ENCODE measurements at places on chromosomes 5 and 9.
A peak's percentile ranks its signal among the peaks of the same experiment; 100 is the strongest.

- DNase-seq, result no peak
Observed at GRCh38 chr9:4614627-4615026, 47.5 kb upstream of the PLPP6 start.

GRCh38 chr9:123695386-123695785 is 234.5 kb downstream of the DENND1A start:
- DNase-seq, result no peak

DNA sequence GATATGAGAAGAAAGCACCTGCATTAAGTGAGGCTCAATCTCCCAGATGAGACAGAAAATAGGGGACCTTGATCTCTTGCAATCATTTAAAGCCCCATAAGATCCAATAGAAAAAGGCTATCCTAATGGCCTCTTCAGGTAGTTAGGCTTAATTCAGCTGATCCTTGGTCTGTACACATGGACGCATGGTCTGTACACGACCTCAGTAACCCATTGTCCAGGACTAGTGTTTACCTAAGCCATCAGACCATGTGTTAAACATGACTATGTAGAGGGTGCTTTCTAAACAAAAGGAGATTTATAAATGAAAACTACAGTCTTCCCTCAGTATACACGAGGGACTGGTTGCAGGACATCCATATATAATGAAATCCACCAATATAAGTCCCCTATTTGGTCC is 7.5 kb downstream of the MARCHF3 start:
- DNase-seq, result no peak

GRCh38 chr5:14702238-14702839 is 37.8 kb downstream of the OTULIN start:
- DNase-seq, result no peak

DNA sequence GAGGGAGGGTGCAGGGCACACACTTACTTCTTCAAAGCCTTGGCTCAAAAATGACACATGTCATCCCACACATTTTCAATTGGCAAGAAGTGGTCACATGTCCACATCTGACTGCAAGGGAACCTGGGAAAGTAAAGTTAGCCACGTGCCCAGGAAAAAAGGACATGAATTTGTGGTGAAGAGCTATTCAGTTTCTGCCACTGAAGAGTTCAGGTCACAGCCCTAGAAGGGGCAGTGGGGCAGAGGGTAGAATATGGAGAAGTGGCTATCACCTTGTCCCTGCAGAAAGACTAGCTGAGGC is 1.9 kb upstream of the RGS14 start:
- DNase-seq, result no peak

GRCh38 chr5:71582945-71583584 is 4.1 kb upstream of the MCCC2 start:
- no peak for DNase-seq

GRCh38 chr9:74736646-74737045 is 151.1 kb downstream of the TRPM6 start:
- DNase-seq, result no peak

- no peak for DNase-seq
Observed at GRCh38 chr9:79257790-79258351, 313.9 kb upstream of the TLE4 start.

GRCh38 chr9:114049441-114050225 is 28.5 kb downstream of the AMBP start:
- DNase-seq, result no peak

GRCh38 chr5:142821733-142822487 is 51.7 kb downstream of the ARHGAP26 start:
- peak; percentile 13 for DNase-seq

GRCh38 chr5:164784230-164784629 is 1278.8 kb downstream of the MAT2B start:
- DNase-seq, result no peak

DNA sequence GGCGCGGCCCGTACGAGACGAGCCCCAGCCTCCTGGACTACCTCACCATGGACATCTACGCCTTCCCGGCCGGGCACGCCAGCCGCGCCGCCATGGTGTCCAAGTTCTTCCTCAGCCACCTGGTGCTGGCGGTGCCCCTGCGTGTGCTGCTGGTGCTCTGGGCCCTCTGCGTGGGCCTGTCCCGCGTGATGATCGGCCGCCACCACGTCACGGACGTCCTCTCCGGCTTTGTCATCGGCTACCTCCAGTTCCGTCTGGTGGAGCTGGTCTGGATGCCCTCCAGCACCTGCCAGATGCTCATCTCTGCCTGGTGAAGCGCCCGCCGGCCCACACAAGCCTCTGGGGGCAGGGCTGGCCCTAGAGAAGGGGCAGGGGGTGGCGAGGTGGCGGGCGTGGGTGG is 18.5 kb downstream of the PLPP7 start:
- no peak for DNase-seq

GRCh38 chr5:177087398-177088005 is 787 bp downstream of the FGFR4 start:
- DNase-seq, result no peak

DNA sequence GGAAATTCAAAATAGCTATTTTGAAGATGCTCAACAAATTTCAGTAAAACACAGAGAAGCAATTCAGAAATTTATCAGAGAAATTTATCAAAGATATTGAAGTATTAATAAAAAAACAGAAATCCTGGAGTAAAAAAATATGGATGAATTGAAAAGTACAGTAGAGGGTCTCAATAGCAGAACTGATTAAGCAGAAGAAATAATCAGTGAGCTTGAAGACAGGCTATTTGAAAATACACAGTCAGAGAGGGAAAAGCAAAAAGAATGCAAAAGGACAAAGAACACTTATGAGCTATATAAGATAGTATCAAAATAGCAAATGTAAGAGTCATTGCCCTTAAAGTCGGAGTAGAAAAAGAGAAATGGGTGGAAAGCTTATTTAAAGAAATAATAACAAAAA is 107.9 kb upstream of the PPP2R2B start:
- no peak for DNase-seq

GRCh38 chr5:100709771-100710170 is 174.6 kb downstream of the FAM174A start:
- no peak for DNase-seq

DNA sequence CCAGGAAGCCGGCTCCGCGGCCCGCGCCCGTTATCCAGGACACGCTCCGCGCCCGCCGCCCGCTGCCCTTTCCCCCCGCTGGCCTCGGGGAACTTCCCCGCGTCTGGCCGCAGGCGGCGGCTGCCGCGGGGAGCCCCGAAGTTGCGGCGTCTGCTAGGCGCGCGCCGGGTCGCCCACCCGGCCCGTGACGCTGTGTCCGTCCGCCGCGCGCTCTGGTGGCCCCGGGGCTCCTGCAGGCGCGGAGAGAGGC is 621 bp upstream of the GCNT4 start:
- DNase-seq, result peak; percentile 49

- no peak for DNase-seq
Observed at GRCh38 chr9:136348691-136349090, 14.9 kb downstream of the DNLZ start.

DNA sequence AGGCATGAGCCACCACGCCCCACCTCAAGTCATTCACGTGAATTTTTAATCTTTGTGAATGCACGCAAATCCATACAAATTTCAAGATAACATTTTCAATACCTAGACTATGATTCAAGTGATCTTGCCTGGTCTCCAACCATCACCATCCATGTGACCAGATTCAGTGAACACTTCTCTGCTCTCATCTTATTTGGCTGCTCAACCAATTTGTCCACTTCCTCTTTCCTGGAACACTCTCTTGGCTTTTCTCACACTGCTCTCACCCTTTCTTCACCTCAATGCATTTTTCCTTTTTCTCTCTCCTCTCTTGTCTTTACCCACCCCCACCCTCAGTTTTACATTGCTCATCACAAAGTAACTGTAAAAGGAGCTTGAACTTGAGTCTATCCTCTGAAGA is 354.7 kb upstream of the KIF2A start:
- no peak for DNase-seq

DNA sequence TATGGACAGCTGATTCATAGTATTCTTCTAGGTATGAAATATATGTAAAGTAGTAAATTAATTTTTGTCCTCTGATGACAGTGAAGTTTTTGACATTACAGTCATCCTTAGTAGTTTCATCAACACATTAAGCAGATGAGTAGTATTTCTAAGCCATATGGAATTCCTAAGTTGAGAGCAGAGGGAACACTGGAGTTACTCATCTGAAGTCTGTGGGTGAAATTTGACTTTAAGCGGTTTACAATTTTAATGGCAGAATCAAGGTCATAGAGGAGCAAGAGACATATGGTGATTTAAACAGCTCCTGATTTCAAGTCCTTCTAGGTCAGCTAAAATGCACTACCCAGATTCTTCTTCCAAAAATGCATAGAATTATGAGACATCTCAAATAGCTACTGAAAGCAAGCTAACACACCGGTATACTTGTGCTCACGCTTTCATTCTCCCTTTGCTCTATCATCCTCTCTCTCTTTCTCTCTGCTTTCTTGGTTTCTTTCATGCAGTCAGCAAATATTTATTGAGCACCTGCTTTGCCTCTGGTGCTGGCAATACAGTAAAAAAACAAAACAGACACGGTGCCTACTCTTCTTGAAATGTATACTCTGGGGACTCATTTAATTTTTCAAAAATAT is 235.9 kb downstream of the FER start:
- DNase-seq, result no peak

DNA sequence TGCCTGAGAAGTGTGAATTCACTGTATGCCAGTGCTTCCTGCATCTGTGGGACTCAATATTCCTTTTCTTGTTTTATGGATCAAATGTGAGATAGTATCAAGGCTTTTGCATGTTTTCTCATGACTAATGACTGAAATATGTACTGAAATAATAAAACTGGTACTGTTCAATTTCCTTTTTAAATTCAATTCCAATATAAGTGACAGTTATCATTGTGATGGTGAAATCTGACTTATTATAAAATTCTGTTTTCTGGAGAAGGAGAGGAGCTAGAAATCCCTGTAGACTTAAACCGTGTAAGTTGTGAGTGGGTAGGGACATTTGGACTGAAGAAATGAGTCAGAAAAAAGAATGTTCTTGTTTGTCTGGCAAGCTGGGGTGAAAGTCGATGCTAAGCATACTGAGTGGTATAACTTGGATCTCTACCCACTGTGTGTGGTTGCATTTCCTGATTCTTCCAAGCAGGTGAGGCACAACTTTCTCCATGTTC is 245.2 kb downstream of the EFNA5 start:
- no peak for DNase-seq

DNA sequence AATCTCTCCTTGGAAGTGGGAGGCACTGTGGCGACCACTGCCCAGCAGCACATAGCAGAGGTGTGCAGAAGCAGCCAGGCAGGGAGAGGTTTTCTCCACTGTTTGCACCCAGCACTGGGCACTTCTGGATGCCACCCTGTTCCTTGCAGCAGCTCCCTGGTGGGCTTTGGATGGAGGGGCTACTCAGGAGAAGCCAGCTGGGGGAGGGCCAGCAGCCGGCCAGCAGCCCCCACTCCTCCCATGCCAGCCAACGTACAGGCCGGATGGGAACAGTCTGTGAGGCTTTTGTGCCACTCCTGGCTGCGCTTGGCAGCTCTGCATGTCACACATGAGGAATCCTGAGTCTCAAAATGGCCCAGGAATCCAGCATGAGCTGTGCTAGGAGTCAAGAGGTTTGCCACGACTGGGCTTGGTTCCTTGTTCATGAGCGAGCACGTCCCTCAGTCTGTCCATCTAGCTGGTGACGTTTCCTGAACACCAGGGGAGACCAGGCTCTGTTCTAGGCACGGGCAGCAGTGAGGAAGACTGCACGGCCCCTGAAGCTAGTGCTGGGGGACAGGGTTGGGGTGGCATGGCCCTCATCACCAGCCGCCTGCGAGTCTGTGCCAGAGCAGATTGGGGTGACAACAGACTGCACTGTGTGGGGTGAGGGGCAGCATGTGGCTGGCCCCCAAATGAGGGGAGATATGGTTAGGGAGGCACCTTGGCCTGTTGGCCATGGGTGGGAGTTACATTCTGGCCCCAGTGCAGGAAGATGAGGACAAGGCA is 10.1 kb downstream of the PHF2 start:
- no peak for DNase-seq

DNA sequence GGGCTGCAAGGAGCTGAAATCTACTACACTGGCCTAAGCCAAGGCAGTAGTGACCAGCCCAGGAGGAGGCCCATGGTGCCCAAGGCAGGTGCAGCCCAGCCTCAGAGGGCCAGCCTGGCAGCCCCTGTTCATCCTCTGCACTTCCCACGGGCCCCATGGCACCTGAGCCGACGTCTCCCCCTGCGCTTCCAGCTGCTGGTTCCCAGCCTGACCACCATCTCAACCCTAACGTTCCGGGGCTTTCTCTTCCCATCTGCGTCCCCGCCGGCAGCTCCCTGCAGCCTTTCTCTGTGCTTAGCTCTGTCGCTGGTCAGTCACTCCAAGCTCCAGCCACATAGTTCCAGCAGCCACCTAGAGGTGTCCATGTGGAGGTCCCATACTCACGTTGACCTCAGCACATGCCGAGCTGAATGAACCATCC is 105.5 kb upstream of the LMX1B start:
- DNase-seq, result no peak

DNA sequence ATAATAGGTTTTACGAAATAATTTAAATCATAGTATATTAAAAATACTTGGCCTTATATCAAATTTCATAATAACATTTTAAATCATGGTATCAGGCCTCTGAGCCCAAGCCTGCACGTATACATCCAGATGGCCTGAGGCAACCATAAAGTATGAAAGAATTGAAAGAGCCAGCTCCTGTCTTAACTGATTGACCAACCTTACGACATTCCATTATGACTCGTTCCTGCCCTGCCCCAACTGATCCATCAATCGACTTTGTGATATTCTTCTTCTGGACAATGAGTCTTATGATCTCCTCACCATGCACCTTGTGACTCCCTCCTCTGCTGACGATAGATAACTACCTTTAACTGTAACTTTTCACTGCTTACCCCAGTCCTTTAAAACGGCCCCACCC is 545.0 kb downstream of the MTRR start:
- DNase-seq, result no peak

DNA sequence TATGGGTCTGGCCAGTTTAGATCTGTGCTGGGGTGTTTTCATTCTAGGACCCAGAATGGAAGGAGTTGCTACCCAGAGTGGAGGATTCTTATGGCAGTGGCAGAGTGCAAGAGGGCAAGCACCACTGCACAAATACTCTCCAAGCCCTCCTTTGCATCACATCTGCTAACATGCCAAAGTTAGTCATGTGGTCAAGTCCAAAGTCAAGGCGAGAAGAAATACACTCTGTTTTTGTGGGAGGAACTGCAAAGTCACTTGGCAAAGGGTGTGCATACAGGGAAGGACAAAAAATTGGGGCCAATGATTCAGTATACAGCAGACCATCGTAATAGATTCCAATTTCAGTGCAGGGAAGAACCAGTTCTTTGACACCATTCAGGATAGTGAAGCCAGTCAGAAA is 43.9 kb upstream of the HMGCS1 start:
- DNase-seq, result no peak

DNA sequence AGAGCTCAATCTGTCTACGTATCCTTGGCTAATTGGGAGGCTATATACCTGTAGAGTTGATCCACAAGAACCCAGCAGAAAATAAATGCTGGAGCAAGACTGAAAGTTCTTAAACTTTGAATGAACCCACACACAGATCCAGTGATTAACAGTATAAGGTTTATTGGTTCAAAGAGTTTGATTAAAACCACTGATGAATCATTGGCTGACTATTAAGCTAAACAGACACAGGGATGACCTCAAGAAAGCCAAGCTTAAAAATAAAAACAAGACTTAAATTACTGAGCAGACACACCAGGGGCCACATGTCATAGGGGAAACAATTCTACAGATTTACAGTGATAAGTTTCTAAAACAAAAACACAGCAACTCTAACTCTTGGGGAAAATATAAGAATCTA is 163.6 kb downstream of the SPATA31D1 start:
- DNase-seq, result no peak

Data from CD4-positive, alpha-beta T cell treated with Interleukin-12 subunit alpha and Interleukin-12 subunit beta, for 1 hour (primary cell).